NK-92 treated with Interleukin-12 subunit alpha and Interleukin-12 subunit beta, amount 100 ng/mL, for 24 hours (cell line): ENCODE measurements at places on chromosomes 1 and 21.

DNA sequence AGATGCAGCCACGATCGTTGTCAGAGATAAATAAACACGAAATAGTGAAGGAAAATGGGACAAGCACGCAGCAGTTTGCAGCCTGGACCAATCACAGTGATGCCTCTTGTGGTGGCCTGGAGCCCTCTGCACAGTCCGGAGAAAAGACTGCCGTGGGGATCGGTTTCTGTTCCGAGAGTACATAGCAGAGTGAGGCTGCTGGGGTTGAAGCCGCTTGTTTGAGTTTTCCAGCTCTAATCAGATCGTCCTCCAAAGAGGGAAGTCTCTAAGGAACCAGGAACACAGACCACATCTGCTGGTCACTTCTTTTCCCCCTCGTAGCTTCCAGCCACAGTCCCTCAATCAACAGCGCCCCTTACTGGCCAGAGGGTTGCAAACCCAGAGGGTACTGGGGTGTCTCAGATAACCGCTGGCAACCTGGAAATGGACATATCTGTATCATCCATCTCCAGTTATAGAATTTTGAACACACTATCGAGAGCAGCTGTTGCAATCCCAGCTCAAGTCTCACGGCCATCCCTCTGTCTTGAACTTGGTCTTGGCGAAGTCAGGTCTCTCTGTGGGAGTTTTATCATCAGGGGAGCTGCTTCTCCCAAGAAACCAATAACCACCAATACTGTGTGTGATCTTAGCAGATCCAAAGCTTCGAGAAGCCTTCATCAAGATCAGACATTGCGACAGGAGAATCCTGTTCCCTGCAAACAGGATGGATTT, 57.4 kb downstream of the OLIG1 start:
- DNase-seq: peak; percentile 59

- no peak for DNase-seq
Measured at GRCh38 chr1:216749232-216749631, 26.0 kb upstream of the ESRRG start.

DNA sequence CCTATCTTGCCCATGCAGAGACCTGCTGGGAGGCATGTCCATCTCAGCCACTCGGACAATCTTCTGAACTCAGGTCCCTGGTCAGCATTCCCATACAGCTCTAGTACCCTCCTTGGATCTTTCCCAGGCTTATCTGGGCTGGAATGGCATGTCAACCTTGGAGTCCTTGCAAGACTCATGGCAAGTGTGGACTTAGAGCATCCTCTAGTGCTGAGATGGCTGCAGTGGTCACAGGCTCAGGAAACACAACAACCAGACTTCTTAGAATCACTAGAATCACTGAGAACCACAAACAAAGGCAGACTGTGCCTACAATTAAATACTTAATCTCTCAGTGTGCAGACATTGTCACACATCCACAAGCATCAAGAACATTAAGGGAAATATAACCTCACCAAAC, 73.1 kb upstream of the TSHB start:
- DNase-seq: no peak

DNA sequence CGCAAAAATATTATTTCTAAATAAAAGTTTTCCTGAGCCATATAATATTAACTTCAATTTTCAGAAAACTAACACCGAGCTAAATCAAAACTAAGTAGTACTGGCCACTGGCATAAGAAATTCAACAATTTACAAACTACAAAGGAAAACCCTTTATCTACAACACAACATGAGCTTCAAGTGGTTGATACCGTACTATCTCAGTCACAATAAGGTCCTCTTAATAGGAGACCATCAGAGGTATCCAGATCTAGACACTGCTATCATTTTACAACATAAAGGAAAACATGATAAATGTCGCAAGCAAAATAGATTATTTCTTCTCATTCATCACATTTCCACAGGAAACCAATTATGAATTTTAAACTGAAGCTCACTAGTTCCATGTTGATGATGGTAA, 39.5 kb downstream of the GATAD2B start:
- no peak for DNase-seq

- no peak for DNase-seq
Measured at GRCh38 chr1:15173863-15174614, 20.5 kb downstream of the TMEM51 start.

GRCh38 chr1:180135535-180135934, 19.1 kb upstream of the QSOX1 start:
- DNase-seq: no peak

DNA sequence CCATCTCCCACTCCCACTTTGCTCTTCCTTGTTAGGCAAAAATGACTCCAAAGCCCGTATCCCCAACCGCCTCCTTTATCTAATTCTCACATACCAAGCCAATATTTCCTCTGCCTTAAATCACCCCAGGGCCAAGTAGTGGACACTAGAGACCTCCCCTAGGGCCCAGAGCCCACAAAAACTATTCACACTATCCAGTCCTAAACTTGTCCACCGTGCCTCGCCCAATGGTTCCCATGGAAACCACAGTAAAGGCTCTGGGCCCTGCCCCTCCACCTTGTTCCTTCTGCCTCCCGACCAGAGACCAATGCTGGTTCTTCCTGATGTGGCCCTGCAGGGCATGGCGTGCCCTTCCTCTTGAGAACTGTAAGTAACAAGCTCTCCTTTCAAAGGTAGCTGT, 11.8 kb downstream of the CFAP107 start:
- no peak for DNase-seq

DNA sequence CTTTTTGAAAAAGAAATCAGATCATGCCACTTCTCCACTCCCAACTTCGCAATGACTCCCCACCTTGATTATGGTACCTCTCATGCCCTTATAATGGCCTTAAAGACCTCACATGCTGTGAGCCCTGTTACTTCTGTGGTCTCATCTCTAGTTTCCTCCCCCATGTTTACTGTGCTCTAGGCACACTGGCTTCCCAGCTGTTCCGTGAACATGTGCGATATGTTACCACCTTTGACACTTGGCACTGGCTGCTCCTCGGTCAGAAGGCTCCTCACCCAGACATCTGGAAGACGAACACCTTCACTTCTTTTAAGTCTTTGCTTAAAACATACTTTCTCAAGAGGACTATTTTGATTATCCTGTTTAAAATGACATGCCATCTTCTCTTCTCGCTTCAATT, 14.3 kb upstream of the NTMT2 start:
- no peak for DNase-seq

DNA sequence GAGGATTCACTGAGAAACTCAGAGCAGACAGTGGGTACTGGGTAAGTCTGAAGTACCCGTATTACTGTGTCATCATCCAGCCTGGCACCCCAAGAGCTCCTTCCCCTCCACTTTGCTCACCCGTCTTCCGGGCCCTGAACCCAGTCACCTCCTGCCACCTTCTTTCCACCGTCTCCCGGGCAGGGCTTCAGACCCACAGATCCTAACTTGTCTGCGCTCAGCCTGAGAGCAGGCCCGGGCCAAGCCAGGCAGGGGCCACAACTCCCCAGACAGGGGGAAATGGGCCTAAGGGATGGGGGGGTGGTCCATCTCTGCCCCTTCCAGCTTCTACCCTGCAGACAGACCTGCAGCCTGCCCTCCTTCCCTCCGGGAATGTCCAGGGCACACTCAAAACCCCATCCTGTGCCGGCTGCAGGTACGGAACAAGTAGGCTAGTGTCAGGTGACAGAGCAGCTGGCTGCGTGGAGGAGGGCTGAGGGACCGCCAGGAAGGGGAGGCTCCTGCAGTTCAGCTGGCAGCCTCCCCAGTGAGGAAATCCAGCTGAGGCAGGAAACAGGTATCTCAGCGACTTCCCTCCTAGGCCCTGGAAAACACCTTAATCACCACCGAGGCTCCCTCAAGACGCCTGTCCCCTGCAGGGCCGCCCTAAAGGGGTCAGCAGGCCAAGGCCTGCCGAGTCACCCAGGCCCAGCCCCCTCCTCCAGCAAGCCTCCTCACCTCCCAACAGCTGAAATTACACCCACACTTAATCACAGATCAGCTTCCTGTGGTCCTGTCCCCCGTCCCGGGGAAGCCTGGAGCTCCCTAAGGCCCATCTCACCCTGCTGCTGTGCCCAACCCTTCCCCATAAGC, 3.5 kb downstream of the HSPG2 start:
- no peak for DNase-seq

- DNase-seq: no peak
Measured at GRCh38 chr21:43300496-43301408, 126.2 kb downstream of the SIK1 start.

DNA sequence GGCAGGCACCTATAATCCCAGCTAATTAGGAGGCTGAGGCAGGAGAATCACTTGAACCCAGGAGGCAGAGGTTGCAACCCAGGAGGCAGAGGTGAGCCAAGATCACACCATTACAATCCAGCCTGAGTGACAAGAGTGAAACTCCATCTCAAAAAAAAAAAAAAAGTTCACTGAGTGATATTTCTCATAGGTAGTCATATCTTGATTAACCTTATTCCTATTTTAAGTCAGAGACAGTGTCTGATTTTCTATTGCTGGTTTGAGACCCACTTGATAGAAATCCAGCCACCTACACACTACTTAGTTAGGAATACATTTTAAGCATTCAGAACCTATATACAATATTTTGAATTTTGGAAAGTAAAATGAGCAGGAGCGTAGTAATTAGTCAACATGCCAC, 357.4 kb upstream of the ADGRL2 start:
- no peak for DNase-seq

- no peak for DNase-seq
Measured at GRCh38 chr1:53257454-53258081, 19.2 kb upstream of the MAGOH start.

DNA sequence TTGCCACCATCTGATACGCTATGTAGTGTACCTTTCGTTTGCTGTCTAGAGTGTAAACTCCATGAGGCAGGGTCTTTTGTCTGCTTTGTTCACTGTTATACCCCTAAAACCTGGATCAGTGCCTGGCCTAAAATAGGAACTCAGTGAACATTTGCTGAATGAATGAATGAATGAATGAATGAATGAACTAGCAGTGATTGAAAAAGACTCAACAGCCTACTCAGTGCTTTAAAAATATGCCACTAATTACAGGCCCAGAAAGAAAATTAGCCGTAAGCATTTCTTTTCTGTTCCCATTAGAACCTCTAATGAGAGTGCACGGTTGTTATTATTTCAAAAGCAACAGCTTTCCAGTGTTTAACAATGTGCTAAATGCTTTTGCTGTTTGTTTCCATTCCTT, 69.3 kb upstream of the SYT6 start:
- no peak for DNase-seq

GRCh38 chr1:236774926-236775325, 20.2 kb upstream of the MTR start:
- no peak for DNase-seq

DNA sequence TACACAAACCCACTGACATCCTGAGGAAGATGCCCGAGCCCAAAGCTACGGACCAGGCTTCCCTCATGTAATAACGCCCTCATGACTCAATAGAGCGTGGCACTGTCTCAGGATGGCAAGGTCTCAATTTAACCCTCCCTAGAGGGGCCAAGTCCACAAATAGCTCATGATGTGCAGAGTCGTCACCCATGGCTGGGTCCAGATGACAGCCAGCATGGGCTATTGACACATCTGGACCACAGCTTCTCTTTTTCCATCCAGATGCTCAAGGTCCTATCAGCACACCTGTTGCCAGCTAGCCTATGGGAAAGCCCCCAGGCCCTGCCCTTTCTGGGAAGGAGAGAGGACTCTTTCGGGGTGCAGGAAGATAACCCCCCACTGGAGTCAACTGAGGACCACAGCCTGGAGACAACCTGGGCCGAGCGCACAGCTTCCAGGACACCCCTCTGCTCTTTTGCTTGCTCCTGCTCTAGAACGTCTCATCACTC, 2.8 kb downstream of the LAPTM5 start:
- DNase-seq: no peak

GRCh38 chr1:204544321-204544720, 28.1 kb downstream of the MDM4 start:
- no peak for DNase-seq

- DNase-seq: no peak
Measured at GRCh38 chr1:26408604-26409003, 2.0 kb upstream of the LIN28A start.

- no peak for DNase-seq
Measured at GRCh38 chr1:2644171-2644570, 11.4 kb upstream of the MMEL1 start.

GRCh38 chr1:39679821-39680220, 7.9 kb upstream of the NT5C1A start:
- no peak for DNase-seq

DNA sequence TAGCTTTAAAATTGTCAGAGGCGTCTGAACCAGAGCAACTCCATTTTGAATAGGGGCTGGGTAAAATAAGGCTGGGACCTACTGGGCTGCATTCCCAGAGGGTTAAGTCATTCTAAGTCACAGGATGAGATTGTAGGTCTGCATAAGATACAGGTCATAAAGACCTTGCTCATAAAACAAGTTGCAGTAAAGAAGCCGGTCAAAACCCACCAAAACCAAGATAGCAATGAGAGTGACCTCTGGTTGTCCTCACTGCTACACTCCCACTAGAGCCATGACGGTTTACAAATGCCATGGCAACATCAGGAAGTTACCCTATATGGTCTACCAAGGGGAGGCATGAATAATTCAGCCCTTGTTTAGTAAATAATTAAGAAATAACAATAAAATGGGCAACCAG, 143.6 kb downstream of the GABPA start:
- no peak for DNase-seq

- DNase-seq: no peak
Measured at GRCh38 chr1:105137543-105138457, 1388.1 kb downstream of the AMY1C start.

DNA sequence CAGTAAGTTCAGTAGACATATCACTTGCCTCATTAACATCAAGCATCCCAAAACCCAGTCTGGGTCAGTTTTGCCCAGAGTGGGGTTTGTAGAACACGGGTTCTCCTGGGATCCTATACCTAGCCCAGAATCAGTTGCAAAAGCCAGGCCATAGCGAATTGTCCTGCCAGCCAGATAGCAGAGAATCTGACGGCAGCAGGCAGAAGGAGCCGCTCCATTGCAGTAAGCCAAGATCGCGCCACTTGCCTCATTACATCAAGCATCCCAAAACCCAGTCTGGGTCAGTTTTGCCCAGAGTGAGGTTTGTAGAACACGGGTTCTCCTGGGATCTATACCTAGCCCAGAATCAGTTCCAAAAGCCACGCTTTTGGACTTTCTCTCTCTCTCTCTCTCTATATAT, 19.1 kb downstream of the NDUFS5 start:
- no peak for DNase-seq

DNA sequence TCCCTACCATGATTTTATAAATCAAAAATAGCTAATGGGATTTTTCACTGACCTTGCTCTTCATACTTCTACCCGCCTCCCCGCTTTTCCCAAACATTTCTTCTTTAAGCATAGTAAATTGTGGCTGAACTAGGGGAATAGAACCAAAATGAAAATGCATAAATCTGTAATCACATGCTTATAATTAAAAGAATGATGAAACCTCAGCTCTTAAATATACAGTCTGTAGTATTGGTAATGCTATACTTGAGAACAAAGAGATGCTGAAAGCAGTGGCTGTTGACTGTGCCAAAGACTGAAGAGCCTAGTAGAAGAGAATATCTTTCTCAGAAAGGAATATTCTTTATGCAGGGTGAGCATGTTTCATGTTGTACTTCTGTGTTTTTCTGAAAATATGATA, 249.1 kb downstream of the GREM2 start:
- DNase-seq: no peak
